A549 treated with ZK216348 at 1 μM for 4 hours (cell line): ENCODE measurements at places on chromosomes 7 and 10. TPM values are rescaled to one million over a fixed set of nuclear protein-coding genes. Genes with fewer than 3 reads are reported as not detected.

Gene GPC2
- total RNA-seq: 0.37 to 1.0 TPM (median 0.92 TPM) in 5 replicates

Gene FGL2
- total RNA-seq: not detected in 5 replicates

Gene SFRP5
- 1.5 to 2.4 TPM (median 1.9 TPM) in 5 replicates for total RNA-seq

Gene CHAT
- total RNA-seq: not detected in 5 replicates

Gene LIPJ
- total RNA-seq: not detected in 5 replicates

Gene LRRC17
- not detected in 5 replicates for total RNA-seq

Gene HOXA4
- 1.5 to 2.6 TPM (median 2.2 TPM) in 5 replicates for total RNA-seq

Gene ZNF273
- 1.4 to 3.4 TPM (median 2.5 TPM) in 5 replicates for total RNA-seq

Gene HMX2
- 0.20 to 0.25 TPM (median 0.22 TPM) in 3 of 5 replicates, not detected in the others for total RNA-seq

Gene GHRHR
- not detected in 5 replicates for total RNA-seq

Gene LIPM
- total RNA-seq: not detected in 5 replicates

Gene HMX3
- total RNA-seq: 0.14 TPM in 1 of 5 replicates, not detected in the others

Gene ENTPD1
- 0.05 to 0.17 TPM in 2 of 5 replicates, not detected in the others for total RNA-seq

Gene MYL10
- total RNA-seq: not detected in 5 replicates

Gene FFAR4
- total RNA-seq: 0.12 to 0.33 TPM (median 0.22 TPM) in 5 replicates

Gene PIP
- total RNA-seq: 0.51 to 0.75 TPM (median 0.71 TPM) in 3 of 5 replicates, not detected in the others

Gene JMJD1C
- total RNA-seq: 16.1 to 27.1 TPM (median 19.7 TPM) in 5 replicates

Gene GARIN1A
- total RNA-seq: 0.52 to 1.2 TPM (median 0.75 TPM) in 5 replicates

Gene SLC26A3
- not detected in 5 replicates for total RNA-seq

Gene SLIT1
- total RNA-seq: 0.05 to 0.23 TPM (median 0.06 TPM) in 4 of 5 replicates, not detected in the other

Gene TMEM168
- total RNA-seq: 6.3 to 10.1 TPM (median 9.4 TPM) in 5 replicates

Gene MORN4
- 6.8 to 9.0 TPM (median 8.4 TPM) in 5 replicates for total RNA-seq

Gene SEMA3C
- total RNA-seq: 54.0 to 82.3 TPM (median 63.0 TPM) in 5 replicates

Gene PRSS37
- total RNA-seq: not detected in 5 replicates

Gene VSTM2A
- total RNA-seq: not detected in 5 replicates

Gene BNIP3
- total RNA-seq: 40.6 to 52.0 TPM (median 46.2 TPM) in 5 replicates

Gene ABCB4
- not detected in 5 replicates for total RNA-seq

Gene STEAP1B
- 0.16 to 0.23 TPM (median 0.18 TPM) in 3 of 5 replicates, not detected in the others for total RNA-seq

Gene DGKB
- total RNA-seq: not detected in 5 replicates

Gene ACTL6B
- not detected in 5 replicates for total RNA-seq
